ENCODE measurements at places on chromosomes 2 and 18.

- DNase-seq, result peak; percentile 25
Measured at GRCh38 chr2:143575340-143575739, 446.1 kb downstream of the ARHGAP15 start.

DNA sequence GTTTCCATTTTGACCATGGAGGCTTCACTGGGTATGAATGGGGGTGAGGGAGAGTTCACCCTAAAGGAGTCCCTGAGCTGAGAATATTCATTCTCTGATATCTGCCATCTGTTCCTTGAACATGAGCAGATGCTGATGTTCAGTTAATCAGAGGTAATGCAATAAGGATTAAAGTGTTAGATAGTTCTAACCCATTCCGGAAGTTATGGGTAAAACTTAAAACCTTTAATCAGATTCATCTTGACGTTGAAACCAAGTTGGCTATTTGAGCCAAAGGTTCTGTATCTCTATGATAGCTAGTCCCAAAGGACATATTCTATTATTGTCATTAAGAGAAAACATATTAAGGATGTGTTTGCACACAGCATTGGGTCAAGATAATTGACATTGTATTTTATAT, 268.9 kb downstream of the PLCL1 start:
- no peak for DNase-seq

- DNase-seq, result peak; percentile 91
Measured at GRCh38 chr18:77067291-77068061, 65.1 kb downstream of the MBP start.

DNA sequence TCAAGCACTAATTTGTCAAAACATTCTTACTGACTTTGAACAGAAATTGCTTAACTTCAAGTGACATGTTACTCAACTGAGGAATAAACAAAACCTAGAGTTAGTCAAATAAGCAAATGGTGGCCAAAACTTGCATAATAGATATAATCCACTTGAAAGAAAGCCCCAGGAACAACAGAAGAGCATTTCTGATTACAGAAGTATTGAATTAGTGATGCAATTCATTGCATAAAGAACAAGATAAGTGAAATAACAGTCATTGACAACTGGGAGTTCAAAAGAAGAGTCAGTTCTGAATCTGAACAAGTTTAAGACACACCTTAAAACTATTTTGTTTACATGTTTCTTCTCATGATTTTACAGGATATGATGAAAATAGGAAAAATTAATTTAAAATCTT, 30.8 kb downstream of the COBLL1 start:
- DNase-seq, result peak; percentile 49

- DNase-seq, result no peak
Measured at GRCh38 chr2:161582386-161582785, 41.8 kb upstream of the SLC4A10 start.

- peak; percentile 9 for DNase-seq
Measured at GRCh38 chr2:29317077-29317517, 201.9 kb downstream of the CLIP4 start.

DNA sequence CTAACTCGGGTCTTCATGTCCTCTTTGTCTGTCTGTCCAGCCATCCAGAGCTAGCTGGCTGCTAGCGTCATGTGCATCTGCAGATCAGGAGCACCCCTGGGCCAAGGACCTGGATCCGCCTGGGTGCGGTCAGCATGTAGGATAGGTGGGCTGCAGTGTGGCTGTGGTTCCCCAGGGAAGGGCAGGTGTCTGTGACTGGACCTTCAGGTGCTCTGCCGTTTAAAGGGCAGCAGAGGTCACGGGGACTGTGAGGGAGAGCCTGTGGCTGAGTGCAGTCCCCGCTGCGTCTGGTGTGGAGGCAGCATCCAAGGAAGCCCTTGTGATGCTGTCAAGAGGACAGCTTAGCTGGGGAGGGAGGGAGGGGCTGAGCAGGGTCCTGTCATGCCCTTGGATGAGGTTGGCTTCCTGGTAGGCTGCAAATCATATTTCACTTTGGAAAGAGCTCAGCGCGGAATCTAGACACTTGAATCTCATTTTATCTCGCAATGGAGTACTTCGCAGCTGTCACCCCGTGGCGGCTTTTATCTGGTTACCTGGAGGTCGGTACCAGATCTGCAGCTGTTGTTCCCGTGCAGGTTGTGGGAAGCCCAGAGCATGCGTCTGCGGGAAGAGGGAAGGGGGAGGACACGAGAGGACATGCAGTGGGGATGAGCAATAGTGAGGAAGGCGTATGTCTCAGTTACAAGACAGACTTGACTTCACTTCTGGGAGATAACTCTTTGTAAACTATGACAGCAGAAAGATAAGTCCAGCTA, 5.9 kb upstream of the RALB start:
- DNase-seq, result peak; percentile 25

Data from EH (cell line).